ENCODE measurements at places on chromosomes 5 and 9. TPM values are rescaled to one million over a fixed set of nuclear protein-coding genes. Genes with fewer than 3 reads are reported as not detected.

LHX2 gene
- total RNA-seq: not detected

SLC22A4 gene
- 2.6 TPM for total RNA-seq

SLC36A3 gene
- total RNA-seq: not detected

GPR150 gene
- 0.18 TPM for total RNA-seq

ZNF483 gene
- total RNA-seq: 2.7 TPM

LCN1 gene
- not detected for total RNA-seq

FAM221B gene
- total RNA-seq: not detected

ANXA2R gene
- 6.8 TPM for total RNA-seq
